ENCODE measurements at places on chromosomes 12 and 14.
A peak's percentile ranks its signal among the peaks of the same experiment; 100 is the strongest.

DNA sequence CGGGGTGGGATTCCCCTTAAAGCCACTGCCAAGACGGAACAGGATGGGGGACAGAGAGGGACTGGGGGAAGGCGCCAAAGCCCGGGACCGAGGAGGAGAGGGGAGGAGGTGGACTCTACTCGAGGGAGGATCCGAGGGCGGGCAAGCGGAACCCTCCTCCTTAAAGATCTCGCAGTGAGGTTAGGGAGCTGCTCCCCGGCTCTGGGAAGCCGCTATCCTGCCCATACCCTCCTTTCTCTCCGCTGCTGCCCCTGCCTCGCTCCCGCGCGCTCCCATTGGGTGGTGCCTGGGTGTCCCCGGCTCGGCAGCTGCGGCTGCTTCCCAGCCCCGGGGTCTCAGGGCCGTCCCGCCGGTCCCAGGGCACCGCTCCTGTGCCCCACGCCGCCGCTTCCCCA is 16.4 kb downstream of the KRT18 start:
- no peak for DNase-seq

DNA sequence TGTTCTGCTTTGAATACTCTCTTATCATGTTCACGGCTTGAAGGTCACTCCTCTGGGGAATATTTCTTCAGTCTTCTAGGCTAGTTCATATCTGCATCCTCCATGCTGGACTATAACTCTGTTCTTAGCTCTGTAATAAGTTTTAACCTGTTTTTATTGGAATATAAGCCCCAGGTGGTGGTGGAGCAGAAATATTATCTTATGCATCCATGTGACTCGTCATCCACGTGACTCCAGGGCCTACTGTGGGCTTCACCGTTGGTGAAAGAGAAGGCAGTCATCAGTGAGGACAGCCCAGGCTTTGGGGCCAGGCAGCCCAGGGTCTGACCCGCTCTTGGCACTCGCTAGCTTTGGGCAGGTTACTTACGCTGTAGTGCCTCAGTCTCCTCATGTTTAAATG is 87.1 kb downstream of the ETNK1 start:
- DNase-seq, result no peak

- DNase-seq, result no peak
These were observed 717 bp downstream of the PKP2 start for GRCh38 chr12:32895688-32896431.

DNA sequence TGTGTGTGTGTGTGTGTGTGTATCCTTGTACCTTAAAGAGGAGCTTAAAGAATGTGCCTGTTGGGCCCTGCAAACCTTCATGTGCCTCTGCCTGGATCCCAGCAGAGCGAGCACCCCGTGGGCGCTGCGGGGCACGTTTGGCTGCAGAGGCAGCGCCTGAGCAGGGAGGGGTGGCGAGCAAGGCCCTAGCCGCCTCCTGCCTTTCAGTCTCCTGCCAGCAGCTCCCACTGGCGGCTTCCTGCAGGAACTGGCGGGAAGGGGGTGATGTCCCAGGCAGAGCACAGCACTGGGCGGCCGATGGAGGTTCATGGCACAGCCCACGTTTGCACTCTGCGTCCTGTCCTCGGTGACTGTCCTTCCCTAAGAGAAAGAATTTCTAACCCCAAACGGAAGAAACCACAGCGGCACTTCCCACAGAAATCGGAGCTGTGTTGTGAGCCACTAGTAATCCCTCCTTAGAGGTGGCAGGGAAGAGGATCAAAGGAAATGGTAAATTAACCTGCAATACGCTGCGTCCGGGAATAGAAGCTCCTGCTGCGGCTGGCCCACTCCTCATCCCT is 19.8 kb downstream of the ZBTB42 start:
- DNase-seq, result peak; percentile 83

GRCh38 chr12:12807970-12808702 is 5.0 kb upstream of the DDX47 start:
- no peak for DNase-seq
